Stimulated activated CD8-positive, alpha-beta memory T cell treated with anti-CD3 and anti-CD28 coated beads, Interleukin-7, amount 100 ng/mL, for 1 hour (primary cell): ENCODE measurements at places on chromosomes 3 and 15.

- DNase-seq: no peak
Measured at GRCh38 chr3:66803206-66803605, 194.9 kb upstream of the KBTBD8 start.

- no peak for DNase-seq
Measured at GRCh38 chr3:9416139-9416780, 18.8 kb downstream of the SETD5 start.

DNA sequence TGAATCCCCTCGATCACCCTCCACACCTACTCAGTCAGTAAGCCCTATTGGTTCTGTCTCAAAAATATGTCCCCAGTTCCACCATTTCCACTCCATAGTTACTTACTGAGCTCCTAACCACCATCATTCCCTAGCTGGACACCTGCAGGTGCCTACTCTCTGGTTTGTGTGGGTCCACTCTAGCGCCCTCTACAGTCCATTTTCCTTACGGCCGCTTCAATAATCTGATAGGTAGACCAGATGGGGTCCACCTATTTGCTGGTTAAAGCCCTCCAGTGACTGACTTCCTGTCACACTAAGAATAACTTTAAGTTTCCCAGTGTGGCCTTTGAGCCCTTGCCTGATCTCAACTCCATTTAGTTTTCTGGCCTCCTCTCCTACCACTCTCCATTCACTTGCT is 5.0 kb downstream of the GXYLT2 start:
- no peak for DNase-seq

- DNase-seq: no peak
Measured at GRCh38 chr15:57575363-57575762, 16.3 kb upstream of the MYZAP start.

DNA sequence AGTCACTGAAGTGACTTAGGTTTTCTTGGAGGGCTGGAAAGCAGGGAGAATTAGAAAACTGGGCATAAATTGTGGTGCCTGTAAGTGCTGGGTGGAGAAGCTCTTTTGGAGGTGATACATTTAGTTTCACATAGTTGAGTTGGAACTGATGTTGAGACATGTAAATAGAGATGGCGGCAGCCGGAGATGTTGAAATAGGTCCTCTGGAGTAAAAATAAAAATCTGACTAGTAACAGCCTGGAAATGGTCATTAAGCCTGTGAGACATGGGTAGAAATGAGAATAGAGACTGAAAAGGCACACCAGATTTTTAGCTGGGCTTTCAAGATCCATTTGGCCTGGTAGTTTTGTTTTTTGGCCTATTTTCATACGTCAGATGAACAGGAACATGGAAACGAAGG is 2.9 kb upstream of the NIT2 start:
- no peak for DNase-seq

- DNase-seq: no peak
Measured at GRCh38 chr3:133380481-133381225, 19.2 kb upstream of the BFSP2 start.

DNA sequence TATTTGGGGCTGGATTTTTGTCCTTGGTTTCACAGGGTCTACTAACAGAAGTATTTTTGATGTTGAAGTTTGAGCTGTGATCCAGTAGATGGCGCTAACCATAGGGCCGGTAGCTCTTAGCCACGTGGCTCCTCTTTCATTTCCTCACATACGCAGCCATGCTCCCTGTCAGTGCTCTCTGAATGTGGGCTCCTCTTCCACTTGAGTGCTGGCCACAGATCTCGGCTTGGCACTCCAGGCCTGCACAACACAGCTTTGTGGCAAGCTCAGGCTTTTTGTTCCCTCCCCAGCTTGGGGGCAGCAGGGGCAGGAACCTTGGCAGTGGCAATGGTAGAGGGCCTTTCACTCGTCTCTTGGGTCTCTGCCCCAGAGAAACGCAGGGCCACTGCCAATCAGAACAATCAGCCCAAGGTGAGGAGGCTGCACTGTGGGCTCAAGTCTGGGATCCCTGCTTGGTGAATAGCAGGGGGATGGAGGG is 18.6 kb upstream of the DNAAF4 start:
- no peak for DNase-seq

DNA sequence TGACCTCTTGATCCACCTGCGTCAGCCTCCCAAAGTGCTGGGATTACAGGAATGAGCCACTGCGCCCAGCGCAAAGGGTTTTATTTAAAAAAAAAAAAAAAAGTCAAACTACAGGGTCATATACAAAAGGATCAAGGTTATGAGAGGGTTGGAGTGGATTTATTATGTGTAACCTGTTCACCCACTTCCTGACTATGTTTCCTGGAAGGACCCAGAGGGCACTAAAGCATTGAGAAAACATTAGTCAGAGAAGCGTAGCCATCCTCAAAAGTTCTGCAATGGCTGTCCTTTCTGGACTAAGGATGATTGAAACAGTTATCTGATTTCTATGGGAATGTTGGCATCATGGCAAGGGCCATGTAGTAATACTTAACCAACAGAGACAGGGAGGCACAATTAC is 7.3 kb upstream of the SCAPER start:
- no peak for DNase-seq

DNA sequence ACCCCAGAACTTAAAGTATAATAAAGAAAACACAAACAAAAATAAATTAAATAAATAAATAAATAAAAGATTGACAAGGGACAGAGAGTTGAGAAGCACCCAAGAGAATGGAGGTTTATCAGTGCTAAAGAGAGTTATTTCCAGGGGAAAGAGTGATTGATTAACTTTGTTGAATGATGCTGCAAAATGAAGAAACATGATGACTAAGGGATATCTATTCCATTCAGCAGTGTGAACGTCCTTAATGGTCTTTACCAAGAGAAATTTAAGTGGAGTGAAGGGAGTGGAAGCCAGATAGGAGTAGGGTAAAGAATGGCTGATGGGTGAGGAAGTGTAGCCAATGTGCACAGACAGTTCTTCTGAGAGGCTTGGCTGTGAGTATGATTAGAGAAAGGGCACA is 11.1 kb downstream of the REC114 start:
- no peak for DNase-seq

DNA sequence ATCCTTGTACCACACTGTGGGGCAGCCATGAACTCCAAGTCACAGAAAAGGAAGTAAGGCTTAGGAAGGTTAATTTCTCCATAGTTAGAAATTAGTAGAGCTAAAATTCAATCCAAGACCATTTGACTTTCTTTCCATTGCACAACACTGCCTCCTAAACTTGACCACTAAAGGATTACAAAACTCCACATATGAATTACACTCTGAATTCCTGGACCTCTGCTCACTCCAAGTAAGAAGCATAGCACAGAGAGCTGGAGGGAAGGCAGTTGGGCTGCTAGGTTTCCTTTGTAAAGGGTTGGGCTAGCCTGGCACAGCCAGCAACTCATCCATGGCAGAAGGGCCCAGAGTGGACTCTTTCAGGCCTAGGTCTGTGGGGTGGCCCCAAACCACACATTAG is 134.4 kb downstream of the MYLK start:
- DNase-seq: no peak

GRCh38 chr3:52247409-52248164 is 2.0 kb downstream of the PPM1M start:
- DNase-seq: no peak

GRCh38 chr15:84006421-84006820 is 229.2 kb upstream of the GOLGA6L4 start:
- DNase-seq: no peak

- DNase-seq: no peak
Measured at GRCh38 chr3:135169651-135170050, 374.6 kb downstream of the EPHB1 start.

- no peak for DNase-seq
Measured at GRCh38 chr3:141112686-141113297, 61.6 kb downstream of the SPSB4 start.

DNA sequence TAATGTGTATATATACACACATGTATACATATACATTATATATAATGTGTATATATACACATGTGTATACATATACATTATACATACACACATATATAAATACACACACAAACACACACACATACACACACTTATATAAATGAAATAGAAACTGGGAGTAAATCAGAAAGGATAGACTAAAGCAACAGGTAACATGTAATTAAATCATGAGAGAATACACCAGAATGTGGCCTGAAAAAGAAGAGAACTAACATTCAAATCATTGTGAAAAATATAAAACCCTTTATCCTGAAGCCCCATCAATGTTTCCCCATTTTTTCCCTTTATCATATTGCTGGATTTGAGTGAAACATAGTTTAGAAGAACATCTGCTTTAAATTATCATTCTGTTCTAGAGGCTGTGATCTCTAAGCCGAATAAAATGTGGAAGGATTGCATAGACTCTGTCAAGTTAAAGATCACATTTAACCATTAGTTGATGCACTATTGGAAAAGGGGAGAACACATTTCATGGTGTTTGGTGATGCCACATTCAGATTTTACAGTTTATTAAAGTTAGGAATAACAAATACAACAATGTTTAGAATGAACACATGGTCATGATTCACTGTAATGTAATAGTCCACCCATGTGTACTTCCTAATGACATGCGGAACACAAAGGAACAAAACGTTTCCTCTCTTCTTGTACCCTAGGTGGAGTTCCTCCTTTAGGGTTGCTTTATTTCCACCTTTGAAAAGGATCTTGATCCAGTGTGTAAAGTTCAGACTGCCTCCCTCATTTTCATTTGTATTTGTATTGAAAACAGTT is 12.5 kb upstream of the THRB start:
- DNase-seq: no peak

GRCh38 chr3:168139947-168140346 is 44.2 kb upstream of the GOLIM4 start:
- DNase-seq: no peak

GRCh38 chr15:63922261-63922904 is 88.6 kb upstream of the HERC1 start:
- DNase-seq: no peak

DNA sequence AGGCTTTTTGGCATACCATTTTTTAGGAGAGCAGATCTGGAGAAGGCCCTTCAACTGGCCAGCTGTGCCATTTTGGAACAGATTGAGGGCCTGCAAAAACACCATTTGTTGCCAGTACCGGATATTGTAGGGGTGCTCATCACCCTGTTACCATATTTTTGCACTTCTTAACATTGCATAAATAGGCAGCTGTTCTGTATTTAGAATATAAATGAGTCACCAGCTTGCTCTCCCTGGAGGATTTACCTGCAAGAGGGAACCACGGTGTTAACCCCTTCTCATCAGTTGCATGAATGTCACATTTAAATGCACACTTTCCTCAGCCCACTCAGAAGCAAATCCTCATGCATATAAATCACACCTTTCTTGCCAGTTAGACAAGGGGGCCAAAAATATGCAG is 435.6 kb downstream of the ROBO2 start:
- DNase-seq: no peak

DNA sequence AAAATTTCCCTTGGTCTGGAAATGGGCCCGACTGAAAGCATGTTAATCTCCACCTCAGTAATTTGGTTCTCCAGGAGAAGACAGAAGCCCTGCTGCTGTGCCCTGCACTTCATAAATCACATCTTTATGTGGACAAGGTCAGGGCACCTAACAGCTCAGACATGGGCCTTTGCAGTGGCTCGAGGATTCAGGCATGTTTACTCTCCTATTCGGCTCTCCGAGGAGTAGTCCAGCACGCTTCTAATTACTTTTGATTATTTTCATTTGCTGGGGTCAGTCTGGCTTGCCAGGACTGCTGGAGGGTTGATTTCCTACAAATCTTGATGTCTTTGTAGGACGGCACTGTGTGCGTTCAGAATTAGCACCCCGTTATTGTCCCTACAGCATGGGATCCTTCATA is 511.2 kb downstream of the MECOM start:
- DNase-seq: no peak

GRCh38 chr3:20488151-20488550 is 302.1 kb upstream of the SGO1 start:
- DNase-seq: no peak

GRCh38 chr3:173411375-173411973 is 13.9 kb downstream of the NLGN1 start:
- DNase-seq: no peak

GRCh38 chr15:59892985-59893384 is 111.1 kb upstream of the FOXB1 start:
- no peak for DNase-seq

- DNase-seq: no peak
Measured at GRCh38 chr3:125461896-125462295, 58.1 kb downstream of the SNX4 start.

DNA sequence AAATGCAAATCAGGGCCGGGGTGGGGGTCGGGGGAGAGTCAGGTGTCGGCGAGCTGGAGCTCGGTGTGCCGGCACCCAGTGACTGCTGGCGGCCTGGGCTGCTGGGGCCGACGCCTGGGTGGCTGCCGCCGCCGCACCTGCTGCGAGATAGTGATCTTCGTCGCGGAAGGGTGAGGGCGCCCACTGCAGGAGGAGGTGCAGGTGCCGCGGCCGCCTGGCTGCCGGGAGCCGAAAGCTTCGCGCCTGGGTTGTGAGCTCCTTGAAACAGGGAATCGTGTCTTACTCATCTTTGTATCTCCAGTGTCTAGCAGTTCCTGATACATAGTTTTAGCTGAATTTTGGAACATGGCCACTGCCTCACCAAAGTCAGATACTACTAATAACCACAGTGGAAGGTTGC is 64.0 kb upstream of the CPOX start:
- no peak for DNase-seq

DNA sequence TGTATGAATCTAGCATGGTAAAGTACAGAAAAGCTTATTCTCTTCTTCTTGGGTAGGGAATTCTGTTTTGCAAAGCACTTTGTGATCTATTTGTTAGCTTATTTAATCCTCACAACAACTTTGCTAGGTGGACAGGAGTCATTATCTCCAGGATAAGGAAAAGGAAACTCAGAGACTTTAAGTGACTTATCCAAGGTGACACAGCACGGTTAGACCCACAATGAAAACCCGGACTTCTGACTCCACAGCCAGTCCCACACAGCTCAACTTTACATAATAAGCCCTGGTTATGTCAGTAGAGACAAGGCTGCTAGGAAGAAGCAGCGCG is 384 bp upstream of the NDUFB4 start:
- no peak for DNase-seq
